Stimulated activated CD8-positive, alpha-beta memory T cell treated with anti-CD3 and anti-CD28 coated beads, Interleukin-4, amount 100 ng/mL, for 48 hours (primary cell): ENCODE measurements at places on chromosomes 4 and X.

DNA sequence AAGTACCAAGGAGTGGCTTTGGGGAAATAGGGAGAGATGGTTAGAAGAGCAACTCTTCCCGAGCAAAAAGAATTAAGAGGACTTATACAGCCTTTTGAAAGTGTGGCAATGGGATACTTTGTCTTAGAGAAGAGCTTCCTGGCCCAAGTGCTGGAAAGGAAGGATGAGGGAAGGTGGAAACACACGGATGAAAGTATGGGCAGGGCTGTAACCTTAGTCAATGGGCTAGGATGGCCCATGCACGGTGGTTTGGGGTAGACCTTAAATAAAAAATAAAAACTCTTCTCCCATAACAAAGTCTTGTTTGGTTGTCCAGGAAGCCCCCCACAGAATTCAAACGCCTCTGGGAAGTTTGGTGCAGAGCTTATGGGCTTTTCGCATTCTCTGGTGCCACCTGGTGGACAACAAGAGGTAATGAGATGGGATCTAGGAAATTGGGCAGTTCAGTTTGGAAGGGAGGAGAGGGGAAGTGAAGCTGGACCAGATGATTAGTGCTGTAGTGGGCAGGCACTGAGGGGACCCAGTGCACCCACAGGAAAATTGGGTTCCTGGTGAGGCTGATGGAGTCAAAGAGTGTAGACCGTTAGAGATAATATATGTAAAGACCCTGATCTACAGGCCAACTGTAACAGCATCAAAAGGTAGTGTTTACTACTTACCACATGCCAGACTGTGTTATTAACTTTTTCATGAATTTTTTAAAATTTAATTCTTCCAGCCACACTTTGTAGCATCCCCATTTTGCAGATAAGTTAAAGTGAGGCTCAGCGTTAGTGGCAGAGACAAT, 13.8 kb upstream of the ENOX2 start:
- DNase-seq = peak; percentile 40

- DNase-seq = no peak
These were observed 350.6 kb upstream of the SLC7A11 start for GRCh38 chr4:138592796-138593195.

- no peak for DNase-seq
These were observed 527.4 kb downstream of the C4orf33 start for GRCh38 chr4:129623233-129623875.

GRCh38 chr4:20623939-20624338, 76.3 kb upstream of the PACRGL start:
- no peak for DNase-seq

- peak; percentile 85 for DNase-seq
These were observed at the start of gene TIMP1 for GRCh38 chrX:47581731-47582647. TIMP1 (plus strand) TSS chrX:47582436; CDS start chrX:47583416, 980 bp downstream.

- DNase-seq = no peak
These were observed 342.8 kb downstream of the DMD start for GRCh38 chrX:32868524-32868895.

DNA sequence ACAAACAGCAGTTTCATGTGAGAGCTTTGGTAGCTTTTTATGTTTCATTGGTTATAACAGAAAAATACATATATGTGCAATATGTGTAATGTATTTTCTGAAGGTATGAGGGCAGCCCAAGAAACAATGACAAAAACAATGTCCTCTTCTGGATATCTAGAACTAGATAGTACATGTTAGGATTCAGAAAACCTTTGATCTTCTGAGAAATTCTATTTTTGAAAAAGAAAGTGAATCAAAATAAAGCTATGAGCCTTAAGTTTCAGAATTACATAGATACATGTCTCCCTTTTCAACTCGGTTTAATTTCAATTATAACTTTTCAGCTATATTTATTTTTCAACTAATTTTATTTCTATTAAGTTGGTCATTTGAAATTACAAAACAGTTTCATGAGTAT, 131.9 kb downstream of the REELD1 start:
- no peak for DNase-seq

DNA sequence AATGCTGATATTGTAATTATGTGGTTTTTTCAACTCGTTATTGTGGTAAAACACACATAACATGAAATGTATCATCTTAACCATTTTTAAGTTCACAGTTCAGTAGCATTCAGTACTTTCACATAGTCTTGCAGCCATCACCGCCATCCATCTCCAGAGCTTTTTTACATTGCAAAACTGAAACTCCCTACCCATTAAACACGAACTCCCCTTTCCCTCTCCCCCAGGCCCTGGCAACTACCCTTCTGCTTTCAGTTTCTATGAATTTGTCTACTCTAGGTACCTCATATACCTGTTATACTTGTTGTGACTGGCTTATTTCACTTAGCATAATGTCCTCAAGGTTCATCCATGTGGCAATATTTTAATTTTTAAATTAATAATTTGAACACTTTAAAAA, 380.6 kb downstream of the MAPK10 start:
- no peak for DNase-seq

DNA sequence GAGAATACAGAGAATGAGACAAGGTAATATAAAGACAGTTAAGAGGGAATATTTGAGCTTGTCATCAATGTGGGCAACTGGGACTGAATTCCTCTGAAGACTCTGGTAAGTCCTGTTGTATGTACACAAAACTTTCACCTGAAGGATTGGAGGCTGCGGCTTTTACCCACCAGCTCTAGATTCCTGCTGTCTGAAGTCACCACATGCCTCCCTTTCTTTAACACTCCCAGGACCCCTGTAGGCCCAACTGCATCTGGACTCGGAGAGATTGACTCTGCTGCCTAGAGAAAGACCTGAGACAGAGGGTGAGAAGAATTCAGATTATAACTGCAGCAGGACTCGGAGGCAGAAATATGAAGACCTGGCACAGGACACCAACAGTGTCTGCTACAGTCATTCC, 1048.0 kb downstream of the PDHA2 start:
- DNase-seq = no peak

GRCh38 chr4:1171311-1172227, 814 bp downstream of the SPON2 start:
- DNase-seq = peak; percentile 64

- no peak for DNase-seq
These were observed 370.7 kb downstream of the GPAT3 start for GRCh38 chr4:83906561-83906960.

DNA sequence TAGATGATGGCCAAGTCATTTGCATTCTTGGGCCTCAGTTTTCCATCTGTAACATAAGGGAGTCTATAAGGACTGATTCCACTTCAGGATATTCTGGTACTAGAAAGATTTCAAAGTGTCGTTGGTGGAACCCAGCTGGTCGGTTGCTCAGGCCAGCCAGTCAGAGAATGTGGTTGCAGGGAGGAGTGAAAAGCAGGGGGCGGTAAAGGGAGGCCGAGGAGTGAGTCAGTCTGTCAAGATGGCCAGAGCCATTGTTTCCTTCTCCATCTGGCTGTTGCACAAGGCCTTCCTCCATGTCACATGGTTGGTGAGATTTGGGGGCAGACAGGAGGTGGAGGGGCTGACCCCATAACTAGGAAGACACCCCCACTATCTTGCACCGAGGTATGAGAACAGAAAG, 38.2 kb downstream of the STARD8 start:
- peak; percentile 23 for DNase-seq

DNA sequence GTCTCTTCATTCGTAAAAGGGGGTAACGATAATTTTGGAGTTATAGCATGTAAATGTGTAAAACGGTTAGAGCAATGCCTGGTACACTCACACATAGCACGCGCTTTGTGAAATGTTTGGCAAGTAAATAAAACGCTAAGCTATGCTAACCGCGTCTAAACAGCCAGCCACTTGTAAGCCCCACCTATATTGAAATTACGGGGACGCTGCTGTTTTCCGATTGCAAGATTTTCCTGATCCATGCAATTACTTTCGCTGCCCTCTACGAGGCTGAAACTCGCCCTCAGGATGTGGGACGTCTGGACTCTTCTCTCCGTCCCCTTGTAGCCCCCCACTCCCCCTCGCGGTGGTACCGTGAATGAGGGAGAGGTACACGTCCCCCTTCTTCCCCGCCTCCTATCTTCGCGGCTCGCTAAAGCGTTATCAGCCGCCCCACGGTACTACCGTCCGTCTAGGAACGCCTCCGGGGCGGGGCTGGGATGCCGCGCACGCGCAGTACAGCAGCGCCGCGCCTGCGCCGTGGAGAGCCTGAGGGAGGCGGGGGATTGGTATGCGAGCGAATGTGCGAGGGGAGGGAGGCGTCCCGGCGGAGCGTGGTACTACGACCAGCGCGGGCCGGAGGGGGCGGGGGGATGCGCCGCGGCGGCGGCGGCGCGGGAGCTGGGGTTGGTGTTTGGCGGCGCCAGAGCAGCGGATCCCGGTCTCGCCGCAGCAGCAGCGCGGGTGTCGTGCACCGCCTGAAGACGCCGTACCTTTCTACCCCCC, at the start of gene STIM2:
TSS of gene STIM2 (plus strand) at position 685 of the 765 bp plus-strand sequence.
- peak; percentile 99 for DNase-seq

- DNase-seq = no peak
These were observed 211.4 kb downstream of the GASK1B start for GRCh38 chr4:157961229-157961990.

DNA sequence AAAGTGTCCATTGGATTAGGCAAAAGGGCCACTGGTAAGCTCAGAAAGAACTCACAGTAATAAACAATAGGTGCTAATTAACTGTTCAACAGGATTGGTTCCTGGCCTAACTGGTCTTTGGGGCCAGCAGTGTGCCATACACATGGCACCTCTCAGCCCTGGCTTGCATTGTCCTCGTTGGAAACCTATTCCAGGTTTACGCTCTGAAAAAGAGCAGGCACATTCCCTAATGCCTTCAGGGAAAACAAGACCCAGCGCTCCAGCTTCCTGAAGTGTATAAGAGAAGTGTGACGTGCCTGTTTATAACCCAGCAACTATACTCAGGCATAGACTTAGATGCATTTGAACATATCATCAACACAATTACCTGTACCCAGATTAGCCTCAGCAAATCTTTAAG, 51.9 kb upstream of the RBM47 start:
- DNase-seq = no peak

DNA sequence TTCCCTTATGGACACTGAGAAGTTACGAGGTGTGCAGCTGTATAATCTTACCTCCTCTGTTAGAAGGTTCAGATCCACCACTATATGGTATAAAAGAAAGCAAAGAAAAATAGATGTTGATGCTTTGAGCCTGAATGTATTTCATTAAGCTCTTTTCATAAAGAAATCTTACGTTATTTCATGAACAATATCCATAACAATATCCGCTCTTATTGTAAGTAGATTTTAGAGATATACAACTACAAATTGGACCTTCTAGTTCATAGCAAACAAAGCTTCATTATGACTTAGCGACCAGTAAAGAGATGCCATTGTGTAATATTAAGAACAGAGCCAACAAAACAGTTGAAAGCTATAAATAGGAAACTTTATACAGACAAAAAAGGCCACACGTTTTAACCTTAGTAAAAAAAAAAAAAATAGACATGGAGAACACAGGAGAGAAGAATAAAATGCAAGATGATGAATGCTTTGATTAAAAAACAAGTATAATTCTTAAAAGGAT, 203.6 kb downstream of the PDGFC start:
- DNase-seq = no peak

DNA sequence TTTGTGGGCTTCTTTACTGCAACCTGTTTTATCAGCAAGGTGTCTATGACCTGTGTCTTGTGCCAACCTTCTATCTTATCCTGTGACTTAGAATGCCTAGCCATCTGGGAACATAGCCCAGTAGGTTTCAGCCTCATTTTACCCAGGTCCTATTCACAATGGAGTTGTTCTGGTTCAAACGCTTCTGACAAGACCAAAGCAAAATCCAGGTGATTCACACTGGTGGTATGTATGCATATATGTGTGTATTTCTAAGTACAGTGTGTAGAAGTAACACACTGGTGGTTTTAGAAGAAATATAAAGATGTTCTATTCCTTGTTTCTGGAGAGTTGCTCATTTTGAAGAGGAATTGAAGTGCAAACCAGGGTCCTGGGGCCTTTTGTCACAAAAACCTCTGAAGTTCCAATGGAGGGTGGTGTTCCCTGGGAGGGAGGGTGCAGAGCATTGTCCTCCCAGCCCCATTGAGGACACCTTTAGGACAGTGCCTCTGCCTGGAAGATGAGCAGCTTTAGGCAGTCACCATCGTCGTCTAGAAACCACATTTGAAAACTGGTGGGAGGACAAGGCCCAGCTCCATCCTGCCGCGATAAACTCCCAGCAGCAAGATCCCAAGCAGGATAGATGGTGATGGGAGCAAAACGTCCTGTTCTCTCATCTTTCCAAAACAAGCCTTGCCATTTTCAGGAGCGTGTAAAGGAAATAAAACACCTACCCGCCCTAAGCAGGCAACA, 191.4 kb downstream of the TSPAN5 start:
- DNase-seq = no peak

DNA sequence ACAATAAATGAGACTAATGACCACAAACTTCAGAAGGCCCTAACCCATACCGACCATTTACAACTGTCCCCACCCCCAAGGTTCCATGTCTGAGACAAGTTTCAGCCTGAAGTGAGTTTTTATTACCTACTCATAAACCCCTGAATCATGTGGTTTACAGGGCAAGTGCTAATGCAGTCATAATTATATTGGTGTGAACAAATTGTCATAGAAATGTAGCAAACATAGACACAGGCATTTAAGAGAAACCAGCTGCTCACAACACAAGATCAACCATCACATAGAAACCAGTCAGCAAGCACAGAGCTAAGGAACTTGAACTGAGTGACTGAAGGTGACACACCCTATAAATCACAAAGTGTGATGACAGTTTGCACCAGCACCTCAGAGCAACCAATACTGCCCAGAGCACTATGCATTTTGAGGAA, 173.8 kb upstream of the MID1 start:
- no peak for DNase-seq

GRCh38 chr4:2637956-2638552, 101.6 kb downstream of the FAM193A start:
- no peak for DNase-seq
